ENCODE measurements at places on chromosomes 1 and 21. TPM values are rescaled to one million over a fixed set of nuclear protein-coding genes. Genes with fewer than 3 reads are reported as not detected.

DNA sequence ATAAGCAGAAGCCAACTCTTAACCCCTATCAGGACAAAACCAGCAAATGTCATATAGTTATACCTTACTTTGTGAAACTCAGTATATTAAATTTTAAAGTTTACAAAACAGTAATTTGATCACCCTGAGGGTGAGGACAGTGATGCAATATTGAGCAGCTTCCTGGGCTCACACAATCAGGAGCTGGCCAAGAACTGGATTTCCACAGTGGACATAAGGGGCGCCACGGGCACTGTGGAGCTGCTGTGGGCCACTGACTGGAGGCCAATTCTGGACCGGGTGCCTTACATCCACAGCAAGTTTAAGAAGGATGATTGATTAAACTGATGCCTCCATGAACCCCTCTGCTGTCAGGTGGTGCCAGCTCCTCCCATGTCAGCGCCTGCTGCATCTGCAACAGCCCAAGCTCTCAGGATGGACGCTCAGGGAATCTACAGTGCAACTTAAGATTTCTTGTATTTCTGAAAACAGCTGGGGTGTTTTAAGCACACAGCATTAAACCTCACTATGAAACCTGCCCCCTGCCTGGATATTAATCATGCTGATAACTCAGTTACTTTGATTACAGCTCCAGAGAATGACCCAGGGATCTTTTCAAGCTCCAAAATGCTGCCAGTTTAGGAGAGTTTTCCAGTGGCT, 55.9 kb downstream of the TOR3A start:
- no peak for DNase-seq

- no peak for DNase-seq
Measured at GRCh38 chr1:205228093-205228521, 361 bp downstream of the TMCC2 start.

- peak; percentile 69 for DNase-seq
Measured at GRCh38 chr1:85617633-85618100, 37.1 kb downstream of the CCN1 start.

DNA sequence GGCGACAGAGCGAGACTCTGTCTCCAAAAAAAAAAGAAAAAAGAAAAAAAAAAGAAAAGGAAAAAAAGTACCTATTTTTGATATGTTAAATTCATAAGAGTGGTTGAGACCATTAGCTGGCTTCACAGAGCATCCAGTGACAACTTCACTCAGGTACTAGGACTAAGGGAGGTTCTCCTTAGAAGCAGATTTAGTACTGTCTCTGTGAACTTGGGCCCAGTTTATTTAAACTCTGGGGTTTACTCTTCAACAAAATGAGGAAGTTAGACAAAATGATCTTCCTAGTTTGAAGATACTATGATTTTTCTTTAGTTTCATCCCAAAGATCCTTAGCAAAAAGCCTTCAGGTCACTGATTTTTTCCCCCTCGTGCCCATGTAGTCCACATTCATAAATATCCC, 21.2 kb downstream of the MACO1 start:
- DNase-seq = no peak

DNA sequence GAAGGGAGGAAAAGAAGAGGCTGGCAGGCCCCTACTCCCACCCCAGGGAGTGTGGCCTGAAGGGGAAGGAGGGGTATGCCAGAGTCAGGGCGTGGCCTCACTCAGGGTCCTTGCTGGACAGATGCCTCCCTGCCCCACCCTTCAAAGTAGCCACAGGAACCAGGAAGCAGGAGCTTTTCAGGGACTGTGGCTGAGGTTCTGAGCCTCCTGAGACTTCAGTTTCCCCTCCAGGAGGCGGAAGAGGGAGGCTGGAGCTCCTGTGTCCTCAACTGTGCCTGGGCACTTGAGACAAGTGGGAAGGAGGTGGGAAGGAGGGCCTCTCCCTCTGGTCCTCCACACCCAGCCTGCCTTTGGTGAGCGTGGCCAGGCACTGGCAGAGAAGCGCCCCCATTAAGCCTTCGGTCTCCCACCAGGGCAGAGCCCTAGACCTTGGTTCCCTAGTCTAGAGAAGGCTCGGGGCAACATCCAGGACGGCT, 5.3 kb downstream of the CELSR2 start:
- no peak for DNase-seq

DNA sequence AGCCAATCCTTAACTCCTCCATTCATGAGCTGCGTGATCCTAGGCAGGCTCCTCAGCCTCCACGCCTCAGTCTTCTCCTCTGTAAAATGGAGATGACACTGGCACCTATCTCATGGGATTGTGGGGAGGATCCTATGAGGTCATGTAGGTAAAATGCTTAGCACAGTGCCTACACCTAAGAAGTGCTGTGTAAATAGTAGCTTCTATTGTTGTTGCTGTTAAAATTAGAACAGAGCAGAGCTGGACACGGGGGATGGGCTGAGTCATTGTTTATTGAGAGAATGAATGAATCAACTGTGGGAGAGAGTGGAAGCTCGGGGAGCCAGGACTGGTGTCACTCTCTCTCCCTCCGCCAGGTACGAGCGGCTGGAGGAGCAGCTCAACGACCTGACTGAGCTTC, 43.0 kb downstream of the TMCC2 start:
- DNase-seq = peak; percentile 66

GRCh38 chr1:29756901-29757725, 520.8 kb downstream of the PTPRU start:
- no peak for DNase-seq

DNA sequence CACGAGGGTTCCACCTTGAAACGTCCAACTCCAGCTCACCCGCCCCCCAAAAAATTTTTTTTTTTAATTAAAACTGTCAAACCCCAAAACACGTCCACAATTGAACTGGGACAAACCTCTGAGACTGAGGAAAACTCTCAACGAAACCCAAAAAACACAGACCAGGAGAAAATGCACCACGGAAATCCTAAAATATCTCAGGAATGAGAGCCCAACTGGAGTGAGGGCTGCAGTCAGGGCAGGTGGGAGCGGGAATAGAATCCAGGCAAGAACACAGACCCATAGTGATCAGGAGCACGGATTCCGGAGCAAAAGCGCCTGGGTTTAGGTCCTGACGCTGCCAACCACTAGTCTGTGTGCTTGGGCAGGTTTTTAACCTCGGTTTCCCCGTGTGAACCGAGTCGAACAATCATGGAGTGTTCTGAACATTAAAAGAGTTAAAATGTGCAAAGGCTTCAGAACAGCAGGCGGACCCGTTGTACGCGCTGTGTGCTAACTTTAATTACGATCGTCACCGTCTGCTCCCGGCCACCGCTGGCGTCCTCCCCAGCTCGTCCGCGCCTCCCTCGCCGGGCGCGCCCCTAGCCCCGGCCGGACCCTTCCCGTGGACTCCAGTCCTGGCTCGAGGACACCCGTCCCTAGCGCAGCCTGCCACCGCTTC, 624 bp downstream of the ARHGAP29 start:
- peak; percentile 43 for DNase-seq

DNA sequence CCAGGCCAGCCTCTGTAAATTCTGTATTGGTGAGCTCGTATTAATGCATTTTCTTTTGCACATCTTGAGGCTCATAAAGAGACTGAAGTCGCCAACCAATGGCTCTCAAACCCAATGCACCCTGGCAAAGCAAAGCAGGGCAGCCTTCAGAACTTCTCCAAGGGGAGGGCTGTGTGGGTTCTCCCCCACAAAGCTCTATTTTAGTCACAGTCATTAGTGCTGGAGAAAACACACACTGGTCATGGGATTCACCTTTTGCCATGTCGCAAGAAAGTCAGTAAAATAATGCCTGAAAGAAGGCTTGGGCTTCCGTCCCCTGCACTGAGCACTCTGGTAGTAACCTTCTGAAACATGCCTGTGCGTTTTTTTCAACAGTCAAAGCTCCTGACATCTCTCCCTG, 26.3 kb upstream of the ATF3 start:
- no peak for DNase-seq

GRCh38 chr1:226332947-226333346, 24.0 kb upstream of the LIN9 start:
- no peak for DNase-seq

- peak; percentile 58 for DNase-seq
Measured at GRCh38 chr1:111733183-111733991, 5.8 kb downstream of the INKA2 start.

DNA sequence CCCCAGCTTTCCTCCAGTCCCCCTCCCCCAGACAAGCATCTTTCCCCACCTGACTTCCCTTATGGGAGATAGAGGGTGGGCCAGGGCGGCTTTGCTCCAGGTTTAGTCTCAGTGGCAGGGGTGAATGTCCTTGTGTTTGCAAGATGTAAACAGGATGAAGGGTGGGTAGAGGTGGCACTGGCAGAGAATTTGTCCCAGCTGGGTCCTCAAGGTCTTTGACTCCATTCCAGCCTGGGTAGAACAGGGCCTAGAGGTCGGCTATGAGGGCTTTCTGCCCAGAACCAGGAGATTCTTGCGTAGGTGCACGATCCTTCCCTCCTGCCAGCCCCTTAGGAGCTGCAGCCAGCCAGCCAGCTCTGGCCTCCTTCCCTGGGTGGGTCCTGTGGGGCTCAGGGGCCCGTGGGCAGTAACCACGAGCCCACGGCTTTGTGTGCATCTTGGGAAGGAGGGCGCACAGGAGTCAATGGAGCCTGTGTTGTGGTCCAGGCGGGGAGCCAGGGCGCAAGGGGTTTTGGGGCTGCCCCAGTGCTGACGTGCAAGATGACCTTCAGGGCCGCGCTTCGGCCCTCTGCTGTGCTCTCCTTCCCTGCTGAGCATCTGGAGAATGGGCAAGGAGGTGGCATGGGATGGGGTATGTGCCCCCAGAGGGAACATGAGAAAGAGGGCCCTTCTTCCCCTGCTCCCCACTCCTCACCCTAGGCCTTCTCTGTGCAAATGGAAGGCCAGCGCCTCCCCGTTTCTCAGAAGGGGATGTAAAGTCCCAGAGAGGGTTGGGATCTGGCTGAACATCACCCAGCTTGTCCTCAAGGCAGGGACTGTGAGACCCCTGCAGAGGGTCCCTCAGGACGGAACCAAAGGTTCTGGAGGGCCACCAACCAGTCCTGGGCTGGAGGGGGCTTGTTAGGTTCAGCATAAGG, 15.7 kb downstream of the POU3F1 start:
- DNase-seq = no peak

GRCh38 chr1:93448292-93448982, 519 bp downstream of the FNBP1L start:
- peak; percentile 8 for DNase-seq

GRCh38 chr1:34929853-34930701, 627 bp upstream of the DLGAP3 start:
- DNase-seq = no peak

- no peak for DNase-seq
Measured at GRCh38 chr1:42877380-42877779, 31.0 kb downstream of the ZNF691 start.

DNA sequence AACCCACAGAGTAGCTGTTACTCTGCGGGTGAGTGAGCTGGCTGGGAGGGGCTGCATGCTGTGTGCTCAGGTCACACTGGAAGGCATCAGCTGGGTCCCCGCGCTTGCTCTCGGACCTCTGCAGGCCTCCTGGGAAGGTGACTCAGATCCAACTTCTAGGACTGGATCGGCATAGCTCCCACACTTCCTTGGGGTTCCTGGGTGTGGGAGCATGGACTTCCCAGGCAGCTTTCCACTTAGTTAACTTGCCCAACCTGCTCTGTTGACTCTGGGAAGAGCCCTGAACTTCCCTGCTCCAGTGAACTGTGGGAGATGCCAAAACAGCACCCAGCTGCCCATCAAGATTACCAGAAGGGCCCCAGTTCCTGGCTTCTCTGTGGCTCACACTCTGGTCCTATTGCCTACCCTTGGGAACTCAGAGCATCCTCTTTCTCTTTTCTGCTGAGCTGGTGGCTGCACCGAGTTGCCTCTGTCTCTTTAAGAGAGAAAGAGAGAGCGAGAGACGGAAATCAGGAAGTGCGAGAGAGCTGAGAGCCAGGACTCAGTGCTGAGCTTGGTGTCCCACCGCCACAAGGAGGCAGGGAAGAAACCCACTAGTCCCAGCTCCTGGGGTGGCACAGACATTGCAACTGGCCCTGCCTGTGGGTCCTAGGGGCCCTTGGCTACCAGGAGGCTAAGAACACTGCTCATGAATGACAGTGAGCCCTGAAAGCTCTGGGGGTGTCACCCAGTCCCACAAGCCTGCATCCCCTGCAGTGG, at the start of gene IKBKE:
Gene IKBKE, plus strand, starts transcription at position 544 of the 759 bp plus-strand sequence. CDS start 2,752 bp downstream, outside the sequence.
- DNase-seq = peak; percentile 58

DNA sequence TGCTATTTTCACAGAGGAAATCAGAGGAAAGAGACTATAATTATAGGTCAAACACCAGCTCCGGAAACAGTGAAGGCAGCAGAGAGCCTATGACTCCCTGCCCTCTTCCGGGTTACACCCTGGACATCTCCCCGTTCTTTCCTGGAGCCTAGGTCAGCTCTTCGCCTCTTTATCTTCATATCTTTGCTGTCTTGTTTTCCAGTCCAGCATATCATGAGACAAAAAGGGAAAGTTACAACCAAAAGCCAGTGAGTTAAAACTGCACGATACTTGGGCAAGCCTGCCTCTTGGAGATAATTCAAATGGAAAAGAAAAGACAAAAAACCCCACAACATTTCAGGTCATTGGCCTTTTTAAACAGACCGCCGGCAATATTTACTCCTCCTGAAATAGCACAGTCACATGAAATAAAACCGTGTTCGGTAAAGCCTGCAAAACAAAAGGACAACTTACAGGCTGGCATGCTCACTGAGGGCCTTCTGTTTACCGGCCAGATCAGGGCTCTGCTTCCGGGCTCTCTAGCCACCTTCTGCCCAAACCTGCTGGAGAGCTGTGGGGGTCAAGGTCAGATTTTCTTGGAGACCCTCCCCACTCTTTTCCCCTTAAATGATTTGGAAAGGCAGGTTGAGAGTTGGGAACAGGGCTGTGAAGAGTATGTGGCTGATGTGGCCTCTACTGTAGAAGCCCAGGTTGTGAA, 42.8 kb upstream of the PPP2R5A start:
- DNase-seq = no peak

GRCh38 chr1:12475101-12475500, 142.9 kb downstream of the DHRS3 start:
- no peak for DNase-seq

DNA sequence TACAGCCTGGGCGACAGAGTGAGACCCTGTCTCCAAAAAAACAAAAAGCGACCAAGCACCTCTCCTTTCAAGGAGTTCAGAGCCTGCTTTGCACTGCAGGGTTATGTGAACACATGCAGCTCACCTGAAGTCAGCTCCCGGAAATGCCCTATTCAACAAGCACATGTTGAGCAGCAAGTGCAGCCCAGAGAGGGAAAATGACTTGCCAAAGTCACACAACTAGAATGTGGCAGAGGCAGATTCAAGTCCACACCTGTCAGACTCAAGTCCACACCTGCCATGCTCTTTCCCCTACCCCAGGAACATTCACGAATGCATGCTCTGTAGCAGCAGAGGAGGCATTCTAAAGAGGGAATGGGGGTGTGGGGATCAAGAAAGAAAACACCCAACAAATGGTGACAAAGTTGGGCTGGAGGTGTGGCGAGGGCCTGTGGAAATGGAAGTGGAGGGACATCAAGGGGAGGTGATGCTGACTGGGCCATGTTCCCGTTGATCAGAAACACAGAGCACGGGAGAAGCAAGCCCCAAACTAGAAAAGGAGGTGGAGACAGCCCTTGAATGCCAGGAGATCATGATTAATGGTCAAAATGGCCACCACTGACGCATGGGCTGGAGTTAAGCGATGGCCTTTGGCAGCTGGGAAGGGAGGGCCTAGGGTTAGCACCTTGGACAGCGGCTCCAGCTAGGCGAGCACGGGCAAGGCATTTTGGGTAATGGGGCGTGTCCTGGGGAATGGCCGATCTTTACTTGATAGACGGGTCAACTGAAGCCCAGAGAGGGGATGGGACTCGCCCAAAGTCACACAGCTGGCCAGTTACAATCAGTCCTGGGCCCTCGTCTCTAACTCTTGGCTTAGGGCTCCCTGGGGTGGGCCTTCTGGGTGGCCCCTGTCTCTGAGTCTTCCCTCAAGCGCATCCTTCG, 21.5 kb downstream of the RAP1GAP start:
- DNase-seq = peak; percentile 44

HSD3B2 gene
- not detected for total RNA-seq

FAM78B gene
- 0.67 TPM for total RNA-seq

MXRA8 gene
- total RNA-seq = 139 TPM

DOCK7 gene
- total RNA-seq = 71.2 TPM

CHML gene
- 16.6 TPM for total RNA-seq
